Endothelial cell (in vitro differentiated cells): ENCODE measurements at places on chromosomes 5 and 9. TPM values are rescaled to one million over a fixed set of nuclear protein-coding genes. Genes with fewer than 3 reads are reported as not detected.
A peak's percentile ranks its signal among the peaks of the same experiment; 100 is the strongest.

- no peak for DNase-seq
Measured at GRCh38 chr5:33834334-33834733, 57.5 kb downstream of the ADAMTS12 start.

- DNase-seq, result no peak
Measured at GRCh38 chr5:71471193-71471592, 15.7 kb downstream of the BDP1 start.

DNA sequence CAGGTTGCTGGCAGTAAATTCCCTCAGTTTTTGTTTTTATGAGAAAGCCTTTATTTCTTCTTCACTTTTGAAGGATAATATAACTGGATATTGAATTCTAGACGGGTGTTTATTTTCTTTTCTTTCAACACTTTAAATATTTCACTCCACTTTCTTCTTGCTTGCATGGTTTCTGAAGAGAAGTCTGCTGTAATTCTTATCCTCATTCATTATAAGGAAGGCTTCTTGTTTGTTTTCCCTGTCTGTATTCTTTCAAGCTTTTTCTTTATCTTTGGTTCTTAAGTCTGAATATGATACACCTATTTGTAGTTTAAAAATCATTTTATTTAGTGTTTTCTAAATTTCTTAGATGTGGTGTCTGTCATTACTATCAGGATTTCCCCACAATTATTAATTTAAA is 1054.3 kb downstream of the TLE1 start:
- DNase-seq, result no peak

DNA sequence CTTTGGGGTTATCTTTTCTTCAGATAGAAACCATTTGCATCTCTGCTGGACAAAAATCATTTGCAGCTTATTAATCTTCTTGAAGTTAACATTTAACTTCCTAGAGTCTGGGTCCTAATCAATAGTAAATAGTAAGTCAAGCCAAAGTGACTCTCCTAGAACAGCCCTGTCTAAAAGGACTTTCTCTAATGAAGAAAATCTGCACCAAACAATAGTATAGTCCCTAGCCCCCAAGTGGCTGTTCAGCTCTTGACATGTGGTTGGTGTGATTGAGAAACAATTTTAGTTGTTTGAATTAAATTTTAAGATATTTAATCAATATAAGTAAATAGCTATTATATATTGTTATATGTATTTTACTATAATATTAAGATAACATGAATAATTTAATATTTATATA is 64.6 kb upstream of the SHB start:
- DNase-seq, result no peak

DNA sequence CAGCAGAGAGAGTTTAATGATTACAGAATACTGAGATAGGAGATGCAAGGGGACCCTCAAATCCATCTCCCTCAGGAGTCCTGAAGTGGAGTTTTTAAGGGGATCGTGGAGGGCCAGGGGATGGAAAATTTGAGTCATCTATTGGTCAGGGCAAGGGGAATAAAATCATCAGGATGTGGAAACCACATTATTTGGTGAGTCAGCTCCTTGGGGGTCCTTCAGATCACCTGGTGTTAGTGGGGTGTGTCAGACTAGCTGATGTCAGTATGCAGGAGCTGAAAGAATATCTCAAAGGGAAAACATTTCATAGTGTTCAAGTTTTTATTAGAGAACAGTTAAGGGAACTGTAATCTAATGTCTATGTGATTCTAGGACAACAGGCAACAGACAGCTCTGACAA is 183.0 kb upstream of the FTMT start:
- DNase-seq, result no peak

- DNase-seq, result no peak
Measured at GRCh38 chr5:93126634-93127033, 454.4 kb downstream of the NR2F1-AS1 start.

The MROH2B gene
- total RNA-seq, result 0.44 TPM

DNA sequence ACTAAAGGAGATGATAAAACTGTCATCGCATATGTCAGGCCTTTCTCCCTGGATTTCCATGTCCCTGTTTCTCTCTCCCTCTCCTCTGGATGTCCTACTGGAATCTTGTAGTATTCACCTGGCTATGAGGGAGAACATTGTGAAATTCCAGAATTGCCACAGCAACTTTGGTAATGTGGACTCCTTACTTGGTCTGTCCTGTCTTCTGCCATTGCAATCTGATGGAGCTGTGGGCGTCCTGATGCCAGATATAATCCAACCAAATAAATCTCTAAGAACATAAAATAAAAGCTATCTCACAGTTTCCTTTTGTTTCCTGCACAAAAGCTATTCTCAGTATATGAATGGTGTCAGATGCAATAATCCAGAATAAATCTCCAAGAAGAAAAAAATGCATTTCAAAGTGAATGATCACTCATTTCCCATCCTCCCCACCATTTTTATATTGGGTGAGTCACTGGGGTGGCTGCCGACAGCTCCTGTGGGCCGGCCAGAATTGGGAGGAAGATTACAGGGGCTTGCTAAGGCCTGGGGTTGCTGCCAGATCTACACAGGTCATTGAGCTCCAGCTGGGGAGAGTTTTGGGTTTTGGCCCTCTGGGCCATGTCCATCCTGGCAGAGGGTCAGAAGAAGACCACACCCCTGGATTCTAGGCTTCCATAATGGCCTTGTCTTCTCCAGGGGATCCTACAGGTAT is 160.7 kb upstream of the PITX1 start:
- DNase-seq, result no peak

DNA sequence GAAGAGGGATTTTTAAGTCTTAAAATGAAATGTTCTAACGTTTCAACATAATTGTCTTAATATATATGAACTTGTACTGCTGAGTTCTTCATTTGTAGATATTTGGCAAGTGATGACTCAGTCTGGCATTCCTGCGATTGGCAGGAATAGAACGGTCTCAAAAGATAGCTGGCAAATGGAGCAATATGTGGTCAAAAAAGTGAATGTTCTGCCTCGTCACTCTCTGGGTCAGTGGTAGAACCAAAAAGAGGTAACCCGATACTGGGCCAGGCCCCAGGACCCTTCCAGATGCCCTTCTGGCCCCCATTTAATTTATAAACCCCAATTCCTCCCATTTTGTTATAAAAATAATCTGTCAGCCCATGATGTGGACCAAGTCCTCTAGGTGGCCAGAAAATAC is 39.2 kb downstream of the ZNF366 start:
- no peak for DNase-seq

- no peak for DNase-seq
Measured at GRCh38 chr9:109437286-109437685, 60.8 kb downstream of the PTPN3 start.

The NTMT1 gene
- 16.7 TPM for total RNA-seq

GRCh38 chr5:171495122-171495700 is 75.8 kb downstream of the FGF18 start:
- no peak for DNase-seq

- DNase-seq, result no peak
Measured at GRCh38 chr5:90571147-90571773, 12.7 kb downstream of the ADGRV1 start.

- peak; percentile 82 for DNase-seq
Measured at GRCh38 chr9:93827545-93828330, 127.4 kb downstream of the BARX1 start.
